Lower lobe of right lung (tissue), 2 donors: ENCODE measurements at places on chromosomes 2 and 18. TPM values are rescaled to one million over a fixed set of nuclear protein-coding genes. Genes with fewer than 3 reads are reported as not detected.
A peak's percentile ranks its signal among the peaks of the same experiment; 100 is the strongest.

DNA sequence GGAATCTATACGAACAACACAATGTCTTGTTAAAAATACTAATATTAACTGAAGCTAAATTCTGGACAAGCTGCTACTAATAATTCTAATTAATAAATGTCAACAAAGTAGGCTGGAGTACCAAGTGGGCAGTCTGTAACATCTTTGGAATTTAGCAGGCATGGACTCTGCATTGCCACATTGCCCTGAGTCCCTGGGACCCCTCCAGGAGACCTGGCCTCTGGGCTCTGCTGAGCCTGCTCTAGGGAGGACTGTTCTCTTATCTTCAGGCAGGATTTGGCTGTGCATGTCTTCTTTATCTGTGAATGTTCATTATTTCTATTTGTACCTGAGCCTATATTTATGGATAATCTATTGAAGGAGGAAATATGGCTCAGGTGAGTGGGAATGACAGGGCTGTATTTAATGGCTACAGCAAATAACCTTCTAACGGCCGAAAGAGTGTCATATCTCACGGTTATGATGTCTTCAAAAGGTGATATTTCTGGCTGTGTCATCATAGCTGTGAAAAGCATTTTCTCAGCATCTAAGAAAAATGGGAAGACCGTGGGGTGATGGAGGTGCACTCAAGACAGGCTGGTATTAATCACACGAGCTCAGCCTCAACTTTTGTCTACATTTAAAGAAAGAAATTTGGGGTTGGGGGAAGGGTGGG is 28.6 kb upstream of the SETBP1 start:
- H3K4me1 ChIP-seq = no peaks in the 10 kb centered on the region
- no peak overlapping the region for H3K4me3 ChIP-seq
- no peak for DNase-seq
- no peak overlapping the region for H3K27ac ChIP-seq
- H3K27me3 ChIP-seq = no peaks in the 10 kb centered on the region
- no peaks in the 10 kb centered on the region for H3K36me3 ChIP-seq

- no peak overlapping the region for H3K27ac ChIP-seq
- H3K27me3 ChIP-seq = no peaks in the 10 kb centered on the region
- no peak overlapping the region for H3K4me3 ChIP-seq
Observed at GRCh38 chr2:86464652-86465051, 23.5 kb downstream of the KDM3A start.

DNA sequence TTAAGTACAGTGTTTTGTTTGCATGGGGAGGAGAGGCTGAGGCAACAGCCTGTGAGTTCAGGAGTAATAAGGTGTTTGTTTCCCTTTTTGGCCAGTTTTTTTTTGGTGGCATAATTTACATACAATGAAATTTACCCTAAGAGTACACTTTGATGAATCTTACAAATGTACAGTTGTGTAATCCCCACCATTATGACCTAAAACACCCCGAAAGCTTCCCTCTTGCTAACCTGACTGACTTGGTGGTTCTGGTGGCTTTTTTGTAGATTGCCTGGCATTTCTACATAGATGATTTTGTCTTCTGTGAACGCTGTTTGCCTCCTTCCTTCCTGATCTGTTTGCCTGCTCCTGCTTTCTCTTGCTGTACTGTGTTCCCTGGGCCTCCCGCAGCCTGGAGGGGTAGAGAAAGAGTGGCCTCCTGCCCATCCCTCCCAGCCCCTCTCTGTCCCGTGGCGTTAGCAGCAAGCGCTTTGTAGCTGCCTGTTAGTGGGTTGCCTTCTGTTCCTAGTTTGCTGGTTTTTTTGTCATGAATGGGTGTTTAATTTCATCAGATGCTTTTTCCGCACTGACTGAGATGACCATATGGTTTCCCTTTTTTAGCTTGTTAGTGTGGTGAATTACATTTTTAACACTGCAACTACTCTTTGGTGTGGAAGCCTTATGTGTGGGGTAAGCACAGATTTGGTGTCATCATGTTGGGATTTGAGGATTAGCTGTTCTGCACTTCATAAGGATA is 32.1 kb downstream of the ASAP2 start:
- H3K27me3 ChIP-seq = no peaks in the 10 kb centered on the region
- no peak overlapping the region for H3K4me3 ChIP-seq
- H3K4me1 ChIP-seq = peaks cover 75% of the 10 kb centered on the region
- H3K27ac ChIP-seq = no peak overlapping the region

DNA sequence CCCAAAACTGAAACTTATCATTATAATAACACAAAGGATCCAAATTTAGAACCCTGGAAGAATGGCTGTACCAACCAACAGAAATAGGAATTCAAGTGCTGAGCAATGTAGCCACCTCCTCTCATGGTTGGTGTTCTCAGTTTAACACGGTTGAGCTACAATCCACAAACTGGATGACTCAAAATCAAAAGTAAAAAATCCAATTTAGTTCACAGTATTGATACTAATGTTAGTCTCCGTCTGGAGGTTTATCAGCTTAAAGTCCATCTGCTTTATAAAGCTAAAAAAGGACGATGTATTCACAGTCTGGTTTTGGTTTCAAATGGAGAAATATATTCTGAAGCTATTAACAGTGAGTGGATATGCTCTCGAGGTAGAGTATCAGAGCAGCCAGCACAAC is 40.5 kb downstream of the CNTNAP5 start:
- DNase-seq = no peak
- no peaks in the 10 kb centered on the region for H3K4me1 ChIP-seq
- H3K27me3 ChIP-seq = no peaks in the 10 kb centered on the region

GRCh38 chr2:119170504-119170903 is 12.0 kb upstream of the C1QL2 start:
- no peaks in the 10 kb centered on the region for H3K4me1 ChIP-seq
- no peak overlapping the region for H3K4me3 ChIP-seq
- H3K36me3 ChIP-seq = no peaks in the 10 kb centered on the region
- no peak overlapping the region for H3K27ac ChIP-seq

- no peak overlapping the region for H3K27ac ChIP-seq
- DNase-seq = no peak
- H3K4me3 ChIP-seq = no peak overlapping the region
- H3K27me3 ChIP-seq = no peaks in the 10 kb centered on the region
- H3K36me3 ChIP-seq = no peaks in the 10 kb centered on the region
Observed at GRCh38 chr18:62788111-62788510, 72.8 kb downstream of the PHLPP1 start.

- no peak overlapping the region for H3K27ac ChIP-seq
- no peaks in the 10 kb centered on the region for H3K27me3 ChIP-seq
- DNase-seq = peak; percentile 70
- H3K4me1 ChIP-seq = peaks cover 27% of the 10 kb centered on the region
- no peaks in the 10 kb centered on the region for H3K36me3 ChIP-seq
- H3K4me3 ChIP-seq = no peak overlapping the region
Observed at GRCh38 chr2:8310557-8311455, 371.1 kb upstream of the ID2 start.

- no peaks in the 10 kb centered on the region for H3K27me3 ChIP-seq
- H3K36me3 ChIP-seq = no peaks in the 10 kb centered on the region
- no peak overlapping the region for H3K4me3 ChIP-seq
- DNase-seq = no peak
- H3K4me1 ChIP-seq = no peaks in the 10 kb centered on the region
Observed at GRCh38 chr2:141946016-141946415, 184.8 kb downstream of the LRP1B start.

DNA sequence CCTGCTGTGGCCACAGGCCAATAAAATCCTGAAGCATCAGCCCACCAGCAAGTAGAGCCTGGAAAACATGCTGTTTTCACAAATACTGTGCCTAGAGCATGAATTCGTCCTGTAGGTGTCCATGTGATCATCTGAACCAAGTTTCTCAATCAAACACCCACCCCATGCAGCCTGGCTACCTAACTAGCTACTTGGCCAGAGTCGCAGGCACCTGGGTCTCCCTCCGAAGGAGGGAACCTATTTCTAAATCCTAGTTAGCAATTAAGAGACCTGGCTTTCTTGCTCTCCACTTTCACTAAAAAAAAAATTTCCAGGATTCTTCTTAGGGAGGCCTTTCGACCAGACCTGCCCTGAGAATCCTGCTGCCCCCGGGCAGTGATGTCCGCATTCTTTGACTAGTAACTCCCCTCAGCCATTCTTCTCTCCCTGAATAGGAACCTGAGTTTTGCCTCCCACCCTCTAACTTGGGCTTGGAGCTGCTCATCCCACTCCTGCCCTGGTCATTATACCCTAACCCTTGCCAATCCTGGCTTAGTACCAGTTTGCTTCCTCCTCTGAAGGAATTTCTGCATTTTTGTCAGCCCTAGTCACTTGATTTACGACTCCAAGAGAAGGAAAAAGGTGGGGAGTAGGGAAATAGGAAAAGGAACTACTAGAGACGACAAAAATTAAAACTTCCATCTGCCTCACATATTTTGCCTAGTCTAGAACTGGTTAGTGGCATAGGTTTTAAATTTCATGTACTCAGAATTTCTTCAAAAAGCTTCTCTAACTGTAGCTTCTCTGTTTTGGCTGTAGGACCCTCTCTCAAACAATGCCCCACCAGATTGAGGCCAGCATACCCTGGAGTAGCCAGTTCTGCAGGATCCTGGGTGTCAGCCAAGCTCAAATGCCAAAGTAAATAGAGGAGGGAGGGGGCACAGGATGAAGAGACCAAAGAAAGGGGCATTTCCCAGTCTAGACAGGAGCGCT is 25.4 kb upstream of the TANK start:
- DNase-seq = no peak
- H3K27me3 ChIP-seq = no peaks in the 10 kb centered on the region
- H3K36me3 ChIP-seq = no peaks in the 10 kb centered on the region

- DNase-seq = no peak
- H3K27ac ChIP-seq = no peak overlapping the region
Observed at GRCh38 chr2:61732787-61733186, 121.1 kb downstream of the FAM161A start.

Gene FTCDNL1
- 3.7 TPM for total RNA-seq

Gene MTA3
- total RNA-seq = 23.5 TPM

Gene TEX44
- total RNA-seq = not detected

Gene WNT6
- 0.44 TPM for total RNA-seq
